ENCODE measurements at places on chromosomes 1 and 21.

GRCh38 chr1:145863282-145864018, 4.6 kb upstream of the PIAS3 start:
- no peak for DNase-seq

DNA sequence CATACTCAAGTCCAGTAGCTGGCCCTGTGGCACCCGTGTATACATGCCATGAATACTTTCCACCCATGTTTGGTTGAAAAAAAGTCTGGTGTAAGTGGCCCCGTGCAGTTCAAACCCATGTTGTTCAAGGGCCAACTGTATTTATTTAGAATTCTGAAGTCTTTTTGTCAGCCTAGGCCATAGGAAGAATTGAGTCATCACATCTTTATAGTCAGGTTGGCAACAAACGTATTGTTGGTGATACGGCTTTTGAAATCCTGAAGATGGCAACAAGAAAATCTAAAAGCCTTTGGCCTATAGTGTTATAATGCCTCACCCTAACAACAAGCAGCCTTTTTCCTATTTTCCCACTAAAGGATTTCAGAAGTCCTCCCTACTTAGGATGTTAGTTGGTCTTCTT, 363.6 kb downstream of the PLPP3 start:
- no peak for DNase-seq

- DNase-seq: no peak
Measured at GRCh38 chr21:34885626-34886239, 163.4 kb downstream of the RUNX1 start.

GRCh38 chr1:28934676-28935075, 20.3 kb downstream of the EPB41 start:
- DNase-seq: no peak

GRCh38 chr21:29870814-29871213, 69.0 kb downstream of the GRIK1 start:
- no peak for DNase-seq

GRCh38 chr1:22500471-22500870, 48.8 kb downstream of the ZBTB40 start:
- no peak for DNase-seq

Data from activated CD4-positive, alpha-beta T cell treated with anti-CD3 and anti-CD28 coated beads, Interleukin-2, Interleukin-6, amounts not matched to agents 100 ng/mL and 50 ng/mL, durations not matched to agents 16 hours and 8 hours (primary cell).